Femur (tissue), 1 donor: ENCODE measurements at places on chromosomes 2 and 18.

- DNase-seq = no peak
These were observed 19.2 kb downstream of the DAW1 start for GRCh38 chr2:227890495-227891079.

DNA sequence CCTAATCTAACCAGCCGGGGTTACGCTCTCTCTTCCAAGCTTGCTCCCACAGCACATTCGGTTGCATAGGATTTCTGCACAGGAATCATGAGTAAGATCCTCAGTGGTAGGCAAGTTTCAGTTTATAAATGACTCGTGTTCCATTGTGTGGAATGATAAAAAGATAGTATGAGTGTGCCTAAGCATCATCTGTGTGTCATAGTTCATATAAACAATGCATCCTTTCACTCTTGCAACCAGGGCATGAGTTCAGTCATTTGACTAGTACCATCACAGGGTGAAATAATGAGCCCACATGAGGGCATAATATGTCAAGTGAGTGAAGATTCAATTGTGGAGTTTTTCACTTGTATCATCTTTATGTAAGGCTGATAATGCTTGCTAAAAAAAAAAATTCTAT is 417.1 kb upstream of the CDH2 start:
- no peak for DNase-seq

GRCh38 chr2:84735389-84735788 is 145.5 kb downstream of the TRABD2A start:
- no peak for DNase-seq

DNA sequence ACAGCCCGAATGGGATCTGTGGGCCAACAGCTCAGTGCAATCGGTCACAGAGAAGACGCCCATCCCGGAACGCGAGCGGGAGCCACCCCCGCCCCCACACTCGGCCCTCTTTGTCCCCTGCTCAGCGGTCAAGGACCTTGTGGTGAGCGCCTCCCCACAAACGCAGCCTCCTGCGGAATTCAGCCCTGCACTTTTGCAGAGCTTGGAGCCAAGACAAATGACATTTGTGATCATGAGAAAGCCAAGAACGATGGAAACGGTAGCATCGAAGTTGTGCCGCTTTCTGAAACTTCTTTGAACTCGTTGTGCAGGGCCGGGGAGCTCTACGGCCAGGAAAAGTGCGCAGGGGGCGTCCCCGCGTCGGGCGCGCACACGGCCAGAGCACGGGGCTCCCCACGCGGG is 6.7 kb upstream of the SALL3 start:
- DNase-seq = no peak

GRCh38 chr2:201656102-201656501 is 12.8 kb upstream of the TMEM237 start:
- DNase-seq = no peak

GRCh38 chr2:12732651-12733050 is 15.9 kb downstream of the TRIB2 start:
- DNase-seq = peak; percentile 62

GRCh38 chr18:13835202-13835601 is 11.3 kb downstream of the MC5R start:
- no peak for DNase-seq

DNA sequence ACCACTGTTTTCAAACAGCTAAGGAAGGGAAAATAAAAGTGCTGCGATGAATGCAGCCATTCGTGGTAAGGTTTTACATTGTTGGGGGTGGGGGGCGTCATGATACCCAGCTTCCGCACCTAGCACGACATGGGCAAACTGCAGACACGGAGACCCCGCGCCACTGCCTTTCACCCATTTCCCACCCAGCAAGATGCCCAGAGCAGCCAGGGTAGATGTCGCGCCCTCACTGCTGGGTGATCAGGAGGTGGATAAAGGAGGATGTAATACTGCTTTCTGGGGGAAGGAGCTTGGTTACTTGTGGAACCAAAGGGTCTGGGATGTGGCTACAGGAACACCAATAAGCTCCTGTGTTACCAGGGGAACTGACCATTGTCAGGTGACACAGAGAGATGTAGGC is 138.4 kb downstream of the ZNF516 start:
- DNase-seq = no peak

GRCh38 chr2:4381049-4381448 is 677.7 kb downstream of the DCDC2C start:
- no peak for DNase-seq

DNA sequence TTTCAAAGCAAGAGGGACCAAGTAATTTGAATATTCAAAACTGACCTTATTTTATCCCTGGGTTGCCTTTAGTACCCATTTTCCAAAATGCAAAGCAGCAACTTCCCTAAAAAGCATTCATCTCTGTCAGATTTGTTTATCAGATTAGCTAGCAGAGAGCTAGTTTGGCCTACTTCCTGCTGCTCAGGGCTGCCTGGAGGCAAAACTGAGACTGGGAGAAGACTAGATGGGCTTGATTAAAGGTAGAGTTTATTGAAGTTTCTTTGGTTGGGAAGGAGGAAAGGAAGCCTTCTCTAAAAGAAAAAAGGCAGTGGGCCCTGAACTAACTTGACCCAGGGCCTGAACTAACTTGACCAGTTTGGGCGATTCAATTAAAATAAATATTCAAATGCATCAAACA is 426.1 kb upstream of the FAM98A start:
- no peak for DNase-seq

DNA sequence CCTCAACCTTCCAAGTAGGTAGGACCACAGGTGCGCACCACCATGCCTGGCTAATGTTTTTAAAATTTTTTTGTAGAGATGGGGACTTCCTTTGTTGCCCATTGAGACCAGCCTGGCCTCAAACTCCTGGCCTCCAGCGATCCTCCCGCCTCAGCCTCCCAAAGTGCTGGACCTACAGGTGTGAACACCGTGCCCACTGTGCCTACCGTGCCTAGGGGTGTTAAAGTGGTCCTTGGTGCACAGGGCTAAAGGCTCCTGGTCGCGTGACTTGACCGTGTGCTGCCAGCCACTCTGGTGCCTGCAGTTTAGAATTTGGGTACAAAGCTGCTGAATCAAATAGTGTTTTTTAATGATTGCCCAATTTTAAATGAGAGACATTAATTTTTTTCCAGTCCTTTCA is 51.0 kb upstream of the KCNG2 start:
- no peak for DNase-seq

DNA sequence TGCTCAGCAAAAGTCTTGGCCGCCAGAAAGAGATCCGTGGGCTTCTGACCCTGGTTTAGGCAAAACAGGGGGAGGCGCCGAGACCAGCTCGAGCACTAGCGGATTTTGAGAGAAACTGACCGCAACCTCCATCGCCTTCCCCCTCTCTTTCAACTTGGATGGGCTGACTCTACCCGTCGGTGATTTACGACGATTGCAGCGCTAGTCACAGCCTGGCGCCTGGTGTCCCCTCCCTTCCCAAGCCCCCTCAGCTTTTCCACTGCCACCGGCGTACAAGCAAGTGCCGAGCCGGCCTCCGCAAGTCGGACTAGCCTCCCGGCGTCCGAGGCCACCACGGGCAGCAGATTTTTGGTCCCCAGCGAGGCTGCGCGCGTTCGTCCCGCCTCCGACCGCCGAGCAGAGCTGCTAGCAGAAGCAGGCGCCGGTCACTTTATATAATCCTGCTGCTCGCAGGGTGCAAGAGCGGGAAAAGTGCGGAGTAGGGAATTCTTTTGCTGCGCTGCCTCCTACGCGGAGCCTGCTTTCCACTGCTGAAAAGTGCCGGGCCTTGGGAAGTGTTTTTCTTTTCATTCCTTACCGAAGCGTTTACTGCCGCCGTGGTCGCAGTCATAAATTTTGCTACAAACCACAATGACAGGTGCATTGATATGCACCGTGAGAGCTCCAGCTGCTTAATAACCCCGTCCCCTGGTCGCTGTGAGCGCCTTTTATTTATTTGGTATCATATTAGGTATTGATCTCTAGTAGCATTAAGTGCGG is 7.7 kb downstream of the HOXD3 start:
- no peak for DNase-seq

GRCh38 chr2:239312741-239313667 is 87.8 kb downstream of the HDAC4 start:
- DNase-seq = peak; percentile 42

DNA sequence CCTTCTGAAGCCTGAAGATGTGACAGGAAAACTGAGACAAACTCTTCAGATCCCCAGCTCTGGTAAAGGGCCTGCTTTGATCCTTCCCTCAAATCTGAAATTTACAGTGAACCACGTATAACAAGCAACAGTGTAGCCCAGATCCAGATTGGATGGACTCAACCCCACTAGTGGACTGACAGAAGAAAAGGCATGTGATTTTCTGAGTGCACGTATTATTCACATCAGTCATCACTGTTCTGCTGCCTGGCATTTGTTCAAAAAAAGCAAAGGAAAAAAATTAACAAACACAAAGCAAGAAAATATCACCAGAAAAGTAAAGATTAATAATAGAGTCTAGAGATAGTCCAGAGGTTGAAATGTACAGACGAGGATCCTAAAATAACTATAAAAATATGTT is 87.6 kb downstream of the CYRIA start:
- no peak for DNase-seq

- DNase-seq = no peak
These were observed 273.3 kb downstream of the PTPRM start for GRCh38 chr18:7840411-7840810.

DNA sequence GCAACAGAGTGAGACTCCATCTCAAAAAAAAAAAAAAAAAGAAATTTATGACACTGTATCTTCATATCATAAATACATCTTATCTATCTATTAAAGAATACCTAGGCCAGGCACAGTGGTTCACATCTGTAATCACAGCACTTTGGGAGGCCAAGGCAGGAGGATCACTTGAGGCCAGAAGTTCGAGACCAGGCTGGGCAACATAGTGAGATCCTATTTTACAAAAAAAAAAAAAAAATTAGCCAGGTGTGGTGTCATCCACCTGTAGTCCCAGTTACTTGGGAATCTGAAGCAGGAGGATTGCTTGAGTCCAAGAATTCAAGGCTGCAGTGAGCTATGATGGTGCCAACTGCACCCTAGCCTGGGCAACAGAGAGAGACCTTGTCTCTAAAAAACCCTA is 95.0 kb downstream of the HNRNPLL start:
- no peak for DNase-seq

DNA sequence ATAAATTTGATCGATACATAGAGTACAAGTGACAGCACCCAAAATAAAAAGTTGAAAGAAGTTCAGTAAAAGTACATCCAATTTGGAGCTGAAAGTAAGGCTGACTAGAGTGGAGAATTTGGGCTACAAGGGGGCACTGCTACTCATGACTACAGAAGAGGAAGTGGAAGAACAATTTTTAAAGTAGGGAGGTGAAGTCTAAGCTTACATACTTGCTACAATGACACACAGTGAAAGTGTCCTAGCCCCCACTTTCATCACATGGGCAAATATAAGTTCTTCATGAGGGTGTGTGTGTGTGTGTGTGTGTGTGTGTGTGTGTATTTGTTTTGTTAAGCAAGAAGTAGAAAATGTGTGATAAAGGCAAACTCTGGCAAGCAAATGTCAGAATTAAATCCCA is 45.7 kb downstream of the MAP3K2 start:
- DNase-seq = no peak

GRCh38 chr2:36478332-36478738 is 119.6 kb downstream of the FEZ2 start:
- DNase-seq = peak; percentile 39

DNA sequence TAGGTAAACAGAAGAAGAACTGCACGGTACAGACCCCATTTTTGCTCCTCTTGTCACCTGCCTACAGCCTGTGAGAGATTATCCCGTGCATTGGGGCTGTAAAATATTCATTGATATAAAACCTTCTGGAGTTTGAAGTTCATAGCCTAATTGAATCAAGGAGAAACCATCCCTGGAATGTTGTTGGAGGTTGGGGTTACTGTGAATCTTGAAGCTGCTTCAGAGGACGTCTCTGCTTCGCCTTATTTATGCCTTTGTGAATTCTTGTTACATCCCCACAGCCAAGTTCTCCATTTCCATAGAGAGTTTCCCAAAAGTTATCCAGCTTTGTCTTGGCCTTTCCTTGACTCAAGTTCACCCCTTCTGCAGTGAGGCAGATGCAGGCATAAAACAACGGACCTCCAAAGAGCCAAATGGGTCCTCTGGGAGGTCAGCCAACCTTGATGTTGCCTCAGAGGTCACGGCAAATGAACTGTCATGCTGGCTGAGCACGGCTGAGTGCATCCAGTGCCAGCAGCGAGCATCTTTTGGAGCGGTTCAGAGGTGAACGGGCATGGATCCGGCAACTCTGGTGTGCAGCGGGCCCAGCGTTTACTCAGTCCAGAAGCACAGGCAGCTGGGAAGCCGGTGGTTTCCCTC is 317.6 kb downstream of the PRKCE start:
- no peak for DNase-seq
